ENCODE measurements at places on chromosomes 7 and 10.

- DNase-seq = peak; percentile 28
Observed at GRCh38 chr10:29648114-29648982, 13.6 kb upstream of the SVIL start.

DNA sequence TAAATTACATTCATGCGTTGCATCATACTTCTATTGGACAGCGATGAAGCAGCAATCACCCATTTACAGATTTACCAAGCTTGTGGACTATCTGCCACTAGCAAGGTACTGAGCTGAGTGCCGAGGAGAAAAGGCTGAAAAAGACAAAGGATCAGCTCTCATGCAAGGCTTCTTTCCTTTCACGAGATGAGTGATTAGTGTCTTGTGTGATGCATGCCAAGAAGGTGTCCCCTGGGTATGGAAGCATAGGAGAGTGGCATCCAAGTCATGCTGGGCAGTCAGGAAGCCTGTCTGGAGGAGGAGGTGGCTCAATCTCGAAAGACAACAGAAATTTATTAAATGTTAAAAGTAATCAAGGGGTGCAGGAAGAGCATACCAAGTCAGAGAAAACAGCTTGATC lies 40.9 kb downstream of the ACSM6 start:
- DNase-seq = no peak

DNA sequence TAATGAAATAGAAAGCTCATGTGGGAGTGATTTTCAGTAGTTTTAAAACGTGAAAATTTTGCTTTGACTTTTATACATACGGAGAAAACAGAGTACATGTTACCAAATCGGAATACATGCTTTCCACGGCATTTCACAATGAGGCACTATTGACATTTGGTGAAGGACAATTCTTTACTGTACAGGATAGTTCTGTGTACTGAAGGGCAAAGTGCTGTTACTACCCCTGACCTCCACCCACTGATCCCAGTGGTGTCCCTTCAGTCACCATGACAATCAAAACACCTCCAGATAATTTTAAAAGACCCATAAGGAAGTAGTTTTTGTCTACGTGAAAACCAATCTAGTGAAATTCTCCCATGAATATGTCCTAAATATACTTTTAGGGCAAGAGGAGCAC lies 33.1 kb upstream of the ANK3 start:
- no peak for DNase-seq

GRCh38 chr10:101487399-101487798 lies 100.7 kb downstream of the POLL start:
- no peak for DNase-seq

DNA sequence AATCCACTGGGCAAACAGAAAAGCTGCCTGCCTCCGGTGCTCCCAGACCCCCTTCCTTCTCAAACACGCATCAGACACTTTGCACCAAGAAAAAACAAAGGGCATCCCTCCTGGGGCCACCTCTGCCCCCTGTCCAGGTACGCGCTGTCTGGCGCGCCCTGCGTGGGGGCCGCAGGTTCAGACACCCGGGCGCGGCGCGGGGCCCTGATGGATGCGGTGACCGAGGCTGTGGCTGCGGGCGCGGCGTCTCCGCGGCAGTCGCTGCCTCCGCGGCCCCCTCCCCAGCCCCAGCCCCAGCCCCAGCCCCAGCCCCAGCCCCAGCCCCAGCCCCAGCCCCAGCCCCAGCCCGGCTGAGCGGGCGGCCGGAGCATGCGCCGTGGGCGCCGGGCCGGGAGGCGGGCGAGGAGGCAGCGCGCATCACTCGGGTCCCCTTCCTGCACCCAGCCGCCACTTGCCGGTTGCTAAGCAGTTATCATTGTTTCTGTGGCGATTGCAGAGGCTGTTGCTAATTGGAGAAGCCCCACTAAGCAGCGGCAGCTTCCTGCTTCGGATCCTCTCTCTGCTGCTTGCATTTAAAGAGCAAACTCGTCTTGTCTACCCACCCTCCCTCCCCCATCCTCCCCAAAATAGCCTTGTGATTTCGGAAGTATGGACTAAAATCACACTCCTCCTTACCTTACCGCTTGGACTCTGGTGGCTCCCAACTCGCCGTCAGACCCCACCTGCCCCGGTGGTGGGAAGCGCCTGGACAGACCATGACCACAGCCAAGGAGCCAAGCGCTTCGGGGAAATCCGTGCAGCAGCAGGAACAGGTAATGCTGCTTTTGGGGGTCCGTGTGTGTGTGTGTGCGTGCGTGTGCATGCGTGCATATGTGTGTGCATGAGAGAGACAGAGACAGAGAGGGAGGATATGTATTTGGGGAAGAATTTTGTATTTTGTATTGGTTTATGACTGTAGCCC lies 252.8 kb downstream of the DPP6 start:
- no peak for DNase-seq

- DNase-seq = peak; percentile 19
Observed at GRCh38 chr10:47136866-47137265, 163.1 kb upstream of the GDF10 start.

GRCh38 chr7:76047305-76047810 lies 442 bp downstream of the STYXL1 start:
- DNase-seq = peak; percentile 42

DNA sequence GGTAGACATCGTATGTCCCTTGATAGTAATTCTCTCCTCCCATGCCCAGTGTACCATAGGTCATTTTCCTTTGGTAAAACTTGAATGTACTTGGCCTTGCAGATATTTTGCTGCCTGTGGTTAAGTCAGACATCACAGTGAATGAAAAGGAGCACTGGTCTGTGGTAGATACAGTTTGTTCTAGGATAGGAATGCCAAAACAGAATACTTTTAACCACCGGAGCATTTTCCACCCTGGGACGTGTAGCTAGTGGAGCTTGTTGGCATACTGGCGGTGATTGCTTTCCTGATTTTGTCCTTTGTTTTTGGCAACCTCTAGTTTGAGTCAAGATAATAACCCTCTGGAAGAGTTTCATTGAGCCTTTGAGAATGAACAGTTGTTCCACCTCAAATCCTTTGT lies 92.0 kb upstream of the BMPER start:
- no peak for DNase-seq

DNA sequence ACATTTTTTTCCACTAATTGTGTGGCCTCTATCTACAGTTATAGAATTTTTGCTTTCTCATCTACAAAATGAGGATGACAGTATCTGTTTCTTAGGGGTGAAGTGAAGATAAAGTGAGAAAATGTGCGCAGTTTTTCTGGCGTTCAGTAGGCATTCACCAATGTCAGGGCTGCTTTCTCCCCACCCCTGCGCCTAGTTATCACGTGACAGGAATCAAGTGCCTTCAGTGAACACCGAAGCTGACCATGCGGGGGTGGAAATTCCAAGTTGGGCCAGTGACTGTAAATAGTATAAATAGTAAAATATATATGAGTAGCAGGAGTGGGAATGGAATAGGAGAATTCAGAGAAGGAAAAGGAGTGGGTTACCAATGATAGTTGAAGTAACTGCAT lies 77.4 kb downstream of the TAF3 start:
- DNase-seq = no peak

DNA sequence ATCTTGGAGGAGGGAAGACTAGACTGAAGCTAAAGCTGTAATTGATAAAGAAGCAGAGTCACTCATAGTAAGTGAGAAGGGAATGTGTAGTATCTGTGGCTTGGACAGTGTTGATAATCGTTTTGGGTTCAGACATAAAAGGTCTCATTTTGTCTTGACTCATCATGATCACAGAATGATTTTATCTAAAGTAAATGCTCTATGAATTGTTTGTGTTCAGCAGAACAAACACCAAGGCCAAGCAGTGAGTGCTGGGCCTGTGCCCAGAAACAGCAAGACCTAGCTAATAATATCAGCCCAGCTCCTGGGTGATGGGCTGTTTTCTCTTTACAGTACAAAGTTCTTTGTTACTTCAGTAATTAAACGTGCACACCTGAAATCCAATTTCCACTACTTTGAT lies 26.7 kb upstream of the CD36 start:
- DNase-seq = peak; percentile 48

DNA sequence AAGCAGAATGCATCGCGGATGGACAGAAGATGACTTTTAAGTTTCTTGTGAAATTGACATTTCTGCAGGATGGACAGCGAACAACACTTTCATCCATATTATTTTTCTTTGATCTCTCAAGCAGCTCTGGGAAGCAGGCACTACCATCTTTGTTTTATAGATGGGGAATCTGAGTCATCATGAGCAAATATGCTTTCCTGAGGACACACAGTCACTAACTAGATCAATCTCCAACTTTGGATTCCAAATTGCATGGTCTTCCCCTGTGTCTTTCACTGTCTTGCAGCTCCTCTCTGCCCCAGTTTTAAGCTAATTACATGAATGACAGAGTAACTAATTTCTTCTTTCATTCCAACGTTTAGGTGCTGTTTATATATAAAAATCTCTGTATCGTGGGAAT lies 201.5 kb downstream of the ADAM12 start:
- DNase-seq = no peak

- DNase-seq = no peak
Observed at GRCh38 chr10:71595649-71596048, 123.9 kb downstream of the C10orf105 start.

- DNase-seq = peak; percentile 38
Observed at GRCh38 chr10:114437473-114438292, 33.4 kb upstream of the AFAP1L2 start.

- no peak for DNase-seq
Observed at GRCh38 chr7:45699726-45700390, 125.7 kb downstream of the ADCY1 start.

- DNase-seq = peak; percentile 83
Observed at GRCh38 chr10:79454259-79454658, 8.8 kb upstream of the ZCCHC24 start.

DNA sequence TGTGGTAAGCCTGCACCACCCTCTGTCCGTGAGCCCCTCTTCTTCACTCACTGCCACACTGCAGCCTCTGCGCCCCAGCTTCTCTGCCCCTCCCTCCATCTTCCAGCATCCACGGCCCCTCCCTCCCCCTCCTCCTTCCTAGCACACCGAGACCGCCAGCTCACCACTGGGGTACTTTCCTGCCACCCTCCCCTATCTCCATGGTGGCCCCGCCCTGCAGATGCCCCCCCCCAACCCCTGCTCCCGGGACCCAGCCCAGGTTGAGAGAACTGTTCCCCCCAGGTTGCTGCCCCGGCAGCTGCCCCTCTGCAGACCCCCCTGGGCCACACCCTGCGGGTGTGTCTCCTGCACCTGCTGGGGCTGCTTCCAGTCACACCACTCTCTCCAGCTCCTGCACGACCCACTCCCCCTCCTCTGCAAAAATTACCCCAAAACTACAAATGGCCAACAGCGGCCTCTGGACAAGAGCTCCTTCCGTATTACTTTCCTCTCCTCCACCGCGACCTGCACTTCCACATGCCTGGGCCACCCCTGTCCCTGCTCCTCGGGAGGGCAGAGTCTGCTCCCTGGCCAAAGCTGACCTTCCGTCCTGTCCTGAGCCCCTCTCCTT lies 209.2 kb upstream of the PPP2R2D start:
- no peak for DNase-seq

GRCh38 chr7:120838281-120838682 lies 19.7 kb downstream of the TSPAN12 start:
- no peak for DNase-seq

DNA sequence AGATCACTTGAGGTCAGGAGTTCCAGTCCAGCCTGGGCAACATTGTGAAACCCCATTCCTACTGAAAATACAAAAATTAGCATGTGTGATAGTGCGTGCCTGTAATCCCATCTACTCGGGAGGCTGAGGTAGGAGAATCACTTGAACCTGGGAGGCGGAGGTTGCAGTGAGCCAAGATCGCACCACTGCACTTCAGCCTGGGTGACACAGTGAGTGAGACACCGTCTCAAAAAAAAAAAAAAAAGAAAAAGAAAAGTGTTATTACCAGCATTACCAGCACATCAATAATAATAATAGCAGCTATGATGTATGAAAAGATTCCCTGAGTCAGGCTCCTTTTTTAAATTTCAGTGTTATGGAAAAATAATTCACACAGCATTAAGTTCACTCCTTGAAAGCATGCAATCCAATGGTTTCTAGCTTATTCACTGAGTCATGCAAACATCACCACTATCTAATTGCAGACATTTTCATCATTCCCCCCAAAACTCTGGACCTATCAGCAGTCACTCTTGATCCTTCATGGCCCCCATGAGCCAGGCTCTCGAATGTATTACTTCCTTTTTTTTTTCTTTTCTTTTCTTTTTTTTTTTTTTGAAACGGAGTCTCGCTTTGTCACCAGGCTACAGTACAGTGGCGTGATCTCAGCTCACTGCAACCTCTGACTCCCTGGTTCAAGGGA lies 228.4 kb downstream of the FANK1 start:
- peak; percentile 3 for DNase-seq

GRCh38 chr10:67221939-67222494 lies 296.2 kb downstream of the LRRTM3 start:
- no peak for DNase-seq

DNA sequence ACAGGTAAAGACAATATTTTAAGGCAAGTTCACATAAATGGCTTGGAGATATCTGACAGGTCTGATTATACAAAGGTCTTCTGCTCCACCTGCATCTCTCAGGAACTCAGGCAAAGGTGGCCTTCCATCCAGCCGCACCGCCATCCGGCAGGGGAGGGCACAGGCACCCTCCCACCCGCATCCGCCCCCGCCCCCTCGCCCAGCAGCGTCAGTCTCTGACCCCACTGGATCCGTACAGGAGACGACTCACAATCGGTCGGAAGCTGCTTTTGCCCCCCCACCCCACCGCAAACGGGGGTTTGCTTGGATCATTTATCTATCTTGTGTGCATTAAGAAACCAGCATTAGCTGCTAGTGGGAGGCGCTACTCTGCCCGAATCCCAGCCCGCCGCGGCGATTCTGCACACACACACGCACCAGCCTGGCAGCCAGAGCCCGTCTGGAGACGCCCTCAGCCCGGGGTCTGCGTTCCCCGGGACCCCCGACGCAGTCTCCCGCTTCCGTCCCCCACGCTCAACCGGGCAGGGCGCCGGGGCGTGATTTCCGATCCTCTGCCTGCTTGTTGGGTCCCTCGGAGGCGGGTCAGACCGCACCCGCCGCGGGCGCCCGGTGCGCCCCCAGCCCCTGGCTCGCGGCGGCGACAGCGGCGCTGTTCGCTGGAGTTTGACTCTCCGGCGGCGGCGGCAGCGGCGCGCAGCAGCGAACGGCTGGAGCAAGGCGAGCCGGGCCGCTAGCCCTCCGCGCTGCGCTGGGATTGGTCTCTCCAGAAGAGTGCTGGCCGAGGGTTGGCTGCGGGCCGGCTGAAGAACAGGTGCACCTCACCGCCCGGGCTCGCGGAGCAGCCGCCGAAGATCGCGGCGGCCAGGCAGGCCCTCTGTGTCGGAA lies 820 bp upstream of the NRG3 start:
- no peak for DNase-seq
